A549 treated with GW870086 at 1 μM for 4 hours (cell line): ENCODE measurements at places on chromosomes 11 and 22. TPM values are rescaled to one million over a fixed set of nuclear protein-coding genes. Genes with fewer than 3 reads are reported as not detected.

The DBX1 gene
- total RNA-seq = not detected in 5 replicates

The CNTF gene
- total RNA-seq = 1.0 to 1.5 TPM (median 1.3 TPM) in 5 replicates

The FGF19 gene
- 0.09 to 0.13 TPM (median 0.10 TPM) in 5 replicates for total RNA-seq

The HEPACAM gene
- not detected in 5 replicates for total RNA-seq
